ENCODE measurements at places on chromosomes 2 and 18.
A peak's percentile ranks its signal among the peaks of the same experiment; 100 is the strongest.

GRCh38 chr2:200624026-200624425, 38.2 kb downstream of the AOX1 start:
- DNase-seq = no peak

- no peak for DNase-seq
Observed at GRCh38 chr2:197042739-197043196, 116.3 kb upstream of the PGAP1 start.

DNA sequence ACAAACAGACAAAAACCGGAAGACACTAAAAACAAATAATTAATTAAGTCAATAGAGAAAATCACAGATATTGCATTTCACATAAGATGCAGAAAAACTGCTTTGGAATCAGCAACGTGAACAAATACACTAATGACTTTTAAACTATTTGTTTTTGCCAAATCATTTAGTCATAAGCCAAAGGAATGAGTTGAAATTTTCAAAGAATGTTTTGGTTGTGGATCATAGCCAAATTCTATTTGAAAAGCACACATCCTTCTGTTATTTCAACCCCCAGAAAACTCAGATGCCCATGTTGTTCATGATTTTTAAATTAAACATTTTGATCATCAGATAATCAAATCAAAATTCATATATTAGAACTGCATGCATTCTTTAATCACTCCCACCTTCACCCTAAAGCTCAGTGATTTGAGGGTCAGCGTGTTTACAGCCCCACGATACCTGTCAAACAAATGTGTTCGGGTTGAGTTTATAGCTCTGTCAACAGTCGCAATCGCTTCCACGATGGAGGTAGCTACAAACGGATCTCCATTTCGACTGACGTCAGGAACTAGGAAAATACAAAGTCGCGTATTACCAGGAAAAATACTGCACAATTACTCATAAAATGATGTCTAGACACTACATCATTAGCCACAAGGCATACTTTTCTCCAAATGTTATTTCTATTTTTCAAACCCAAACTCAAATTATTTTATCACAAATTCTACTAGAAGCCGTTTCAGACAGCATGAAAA, 90.2 kb downstream of the PXDN start:
- DNase-seq = no peak

DNA sequence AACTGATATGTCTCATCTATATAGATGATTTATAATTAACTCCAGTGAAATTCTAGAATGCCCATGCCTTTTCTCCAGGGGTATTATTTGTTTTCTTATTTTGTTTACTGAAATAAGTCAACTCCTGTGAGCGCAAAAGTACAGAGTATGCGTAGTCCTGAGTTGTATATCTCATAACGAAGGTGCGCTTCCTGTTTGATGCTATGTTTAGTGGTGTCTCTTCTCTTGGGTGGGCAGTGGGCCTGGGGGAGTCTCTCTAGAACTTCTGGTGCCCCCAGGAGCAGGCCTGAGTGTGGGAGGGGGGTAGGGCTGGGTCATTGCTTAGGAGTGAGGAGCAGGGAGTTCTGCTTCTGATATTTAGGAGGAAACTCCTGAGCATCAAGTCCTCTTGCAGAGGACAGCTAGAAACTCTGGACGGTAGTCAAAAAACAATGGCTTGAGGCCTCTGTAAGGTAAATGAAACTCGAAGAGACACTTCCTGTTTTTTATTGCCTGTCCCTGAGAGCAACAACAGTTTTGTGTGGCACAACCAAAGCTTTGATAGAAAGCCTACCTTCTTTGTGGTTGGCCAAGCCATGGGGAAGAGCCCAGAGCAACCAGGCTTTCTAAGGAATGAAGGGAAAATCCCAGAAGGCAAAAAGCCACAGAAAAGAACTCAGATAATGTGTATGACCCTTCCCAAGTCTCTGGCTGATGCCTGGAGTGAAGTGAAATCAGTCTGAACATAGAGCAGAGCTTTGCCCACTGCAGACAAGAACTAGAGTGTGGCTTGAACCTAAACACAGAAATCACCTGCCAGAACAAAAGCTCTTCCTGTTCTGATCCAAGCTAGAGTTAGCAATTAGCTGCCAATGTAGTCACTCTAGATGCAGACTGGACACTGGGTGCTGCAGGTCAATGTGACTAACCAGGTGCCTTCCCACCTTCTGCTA, 8.5 kb upstream of the SP140L start:
- DNase-seq = no peak

DNA sequence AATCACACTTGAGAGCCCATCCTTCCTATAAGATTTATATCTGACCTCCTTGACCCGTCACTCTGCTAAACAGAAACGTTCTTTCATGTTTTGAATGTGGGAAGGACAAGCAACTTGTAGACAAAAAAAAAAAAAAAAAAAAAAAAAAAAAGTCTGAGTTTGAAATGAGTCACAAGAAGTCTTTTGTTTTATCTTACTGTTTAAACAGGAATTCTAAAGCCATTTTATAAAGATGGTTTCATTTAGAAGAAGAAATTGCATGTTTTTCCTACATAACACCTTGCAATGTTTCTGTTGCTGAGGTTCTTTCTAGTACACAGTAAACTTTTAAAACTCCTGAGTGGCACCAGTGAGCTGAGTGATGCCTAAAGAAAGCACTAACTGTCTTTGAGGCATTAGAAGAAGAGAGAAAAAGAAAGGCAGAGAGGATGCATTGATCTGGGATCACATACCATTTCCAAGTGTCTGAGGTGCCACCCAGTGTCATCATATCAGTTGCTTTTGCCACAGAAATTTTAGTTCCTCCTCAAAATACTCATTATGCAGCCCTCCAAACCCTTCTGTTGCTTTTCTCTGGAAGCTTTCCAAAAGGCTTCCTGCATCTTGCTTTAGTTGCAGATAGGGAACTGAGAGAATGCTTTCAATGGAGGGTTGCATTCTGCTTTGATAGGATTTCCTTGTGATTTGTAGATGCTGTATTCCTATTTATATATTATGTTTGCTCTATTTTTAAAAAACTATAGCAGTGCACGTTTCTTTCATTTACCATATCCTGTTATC, 69.1 kb downstream of the ACVR2A start:
- DNase-seq = no peak

DNA sequence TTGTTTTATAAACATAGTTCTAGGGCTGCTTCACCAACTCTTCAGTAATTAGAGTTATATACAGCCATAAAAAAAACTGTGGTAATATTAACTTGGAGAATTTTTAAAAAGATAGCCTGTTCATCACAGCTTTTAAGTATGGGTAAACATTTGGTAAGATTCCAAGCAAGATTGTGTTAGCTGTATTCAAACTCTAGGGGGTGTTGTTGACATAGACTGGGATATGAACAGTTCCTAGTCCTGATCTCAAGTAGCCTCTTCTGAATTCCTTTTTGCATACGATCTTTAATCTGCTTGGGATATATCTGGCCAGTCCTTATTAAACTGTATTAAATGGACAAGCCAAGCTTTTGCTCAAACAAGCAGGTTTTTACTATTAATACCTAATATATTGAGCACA, 13.4 kb downstream of the NOP58 start:
- peak; percentile 55 for DNase-seq

DNA sequence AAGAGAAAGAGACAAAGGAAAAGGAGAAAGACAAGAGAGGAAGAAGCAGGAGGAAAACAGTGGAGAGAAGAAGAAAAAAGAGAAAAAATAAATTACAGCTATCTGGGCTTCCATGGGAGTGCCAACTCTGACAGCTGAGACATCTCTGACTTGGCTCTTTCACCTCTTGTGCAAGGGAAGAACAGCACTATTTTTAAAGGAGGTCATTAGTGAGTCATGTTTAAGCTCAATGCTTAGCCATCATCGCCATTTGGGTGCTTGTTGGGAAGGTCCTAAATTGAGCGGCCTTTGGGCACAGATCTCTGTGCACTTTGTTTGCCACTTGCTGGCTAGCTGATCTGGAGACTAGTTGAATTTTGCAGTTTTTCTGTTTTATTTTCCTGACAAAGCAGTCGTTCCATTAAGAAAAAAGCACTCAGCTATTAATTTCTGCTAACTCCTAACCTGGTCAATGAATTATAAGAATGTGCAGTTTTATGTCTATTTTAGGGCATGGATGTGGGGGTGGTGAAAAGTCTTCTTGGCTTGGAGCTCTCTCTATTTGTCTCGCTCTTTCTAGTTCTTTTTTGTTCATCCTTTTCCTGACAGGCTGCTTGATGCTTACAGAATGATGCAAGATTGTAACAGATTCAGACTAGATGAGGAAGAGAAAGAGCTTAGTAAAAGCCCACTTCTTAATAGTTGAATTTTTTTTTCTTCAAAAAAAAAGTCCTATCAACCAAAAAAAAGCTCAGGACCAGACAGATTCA, 231.5 kb downstream of the SLC8A1 start:
- no peak for DNase-seq

GRCh38 chr2:53087874-53088461, 679.6 kb upstream of the CHAC2 start:
- no peak for DNase-seq

DNA sequence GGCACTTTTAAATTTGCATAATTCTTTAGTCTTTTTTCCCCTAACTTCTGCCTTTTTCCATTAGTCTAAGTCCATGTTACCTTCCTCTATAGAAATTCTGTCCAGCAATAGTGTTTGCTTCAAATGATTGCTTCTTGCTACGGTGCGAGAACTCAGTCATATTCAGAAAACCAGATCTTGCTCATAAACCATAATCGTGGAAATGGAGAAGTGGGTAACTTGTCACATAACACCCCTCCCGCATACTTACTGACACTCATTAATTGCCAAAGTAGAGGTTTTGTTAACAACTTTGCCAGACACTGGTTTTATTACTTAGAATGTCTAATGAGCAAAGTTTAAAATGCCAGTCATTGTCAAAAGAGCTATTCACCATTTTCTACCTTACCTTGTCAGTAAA, 94.3 kb upstream of the TWSG1 start:
- no peak for DNase-seq

GRCh38 chr2:120638450-120638849, 97.2 kb upstream of the GLI2 start:
- DNase-seq = no peak

DNA sequence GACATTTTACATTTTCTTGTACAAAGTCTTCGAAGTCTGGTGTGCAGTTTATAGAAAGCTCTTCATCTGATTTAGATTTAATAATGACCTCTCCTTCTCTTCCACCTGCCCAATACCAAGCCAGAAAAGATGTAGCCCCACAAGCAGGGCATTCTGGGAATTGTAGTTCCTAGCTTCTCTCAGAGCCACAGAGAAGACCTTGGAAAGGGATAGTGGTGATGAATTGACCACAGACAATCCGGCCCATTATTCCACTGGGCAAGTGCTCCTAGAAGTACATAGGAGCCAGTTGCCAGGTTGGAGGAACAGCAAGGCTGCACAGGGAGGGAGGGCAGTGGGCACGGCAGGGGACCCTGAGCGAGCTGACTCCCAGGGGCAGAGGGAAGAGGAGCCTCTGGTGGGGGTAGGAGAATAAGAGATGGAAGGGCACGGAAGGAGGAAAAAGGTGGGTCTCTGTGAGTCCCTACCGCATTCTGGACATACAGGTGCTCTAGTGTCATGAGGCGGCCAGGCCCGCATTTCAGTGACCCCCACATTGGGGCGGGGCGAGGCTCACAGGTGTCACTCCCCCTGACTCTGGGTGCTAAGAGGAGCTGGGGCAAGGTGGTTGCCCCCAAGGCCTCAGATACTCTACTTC, 152.5 kb upstream of the HAAO start:
- DNase-seq = no peak

DNA sequence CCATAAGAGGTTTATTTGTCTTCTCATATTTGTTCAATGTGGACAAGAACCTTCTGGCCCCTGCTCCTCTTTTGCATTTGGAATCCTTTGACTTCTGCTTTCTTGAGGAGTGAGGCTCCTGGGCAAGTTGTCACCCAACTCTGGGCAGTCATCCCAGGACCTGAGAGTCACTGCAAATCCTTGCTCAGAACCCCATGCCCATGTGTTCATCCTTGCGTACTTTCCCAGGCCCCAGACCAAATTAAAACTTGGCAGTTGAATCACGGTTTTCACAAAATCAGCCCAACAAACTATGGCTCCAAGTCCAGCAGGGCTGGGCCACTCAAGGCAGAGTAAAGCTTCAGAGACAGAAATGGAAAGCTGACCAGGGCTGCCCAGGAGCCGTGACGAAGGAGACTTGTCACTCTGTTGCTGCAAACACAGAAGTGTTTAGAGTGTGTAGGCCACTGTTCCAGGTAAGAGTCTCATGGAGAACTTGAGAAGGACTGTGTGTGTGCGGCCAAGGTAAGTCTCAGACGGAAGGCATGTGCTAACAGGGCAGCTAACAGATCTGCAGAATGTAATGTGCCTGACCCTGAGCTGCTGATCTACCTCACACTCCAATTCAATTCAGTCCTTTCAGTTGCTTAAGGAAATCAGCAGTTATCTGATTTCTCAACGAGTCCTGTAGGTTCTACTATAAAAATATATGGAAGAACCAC, 549.4 kb upstream of the HS6ST1 start:
- no peak for DNase-seq

GRCh38 chr2:50196775-50197480, 835.0 kb downstream of the NRXN1 start:
- DNase-seq = no peak

DNA sequence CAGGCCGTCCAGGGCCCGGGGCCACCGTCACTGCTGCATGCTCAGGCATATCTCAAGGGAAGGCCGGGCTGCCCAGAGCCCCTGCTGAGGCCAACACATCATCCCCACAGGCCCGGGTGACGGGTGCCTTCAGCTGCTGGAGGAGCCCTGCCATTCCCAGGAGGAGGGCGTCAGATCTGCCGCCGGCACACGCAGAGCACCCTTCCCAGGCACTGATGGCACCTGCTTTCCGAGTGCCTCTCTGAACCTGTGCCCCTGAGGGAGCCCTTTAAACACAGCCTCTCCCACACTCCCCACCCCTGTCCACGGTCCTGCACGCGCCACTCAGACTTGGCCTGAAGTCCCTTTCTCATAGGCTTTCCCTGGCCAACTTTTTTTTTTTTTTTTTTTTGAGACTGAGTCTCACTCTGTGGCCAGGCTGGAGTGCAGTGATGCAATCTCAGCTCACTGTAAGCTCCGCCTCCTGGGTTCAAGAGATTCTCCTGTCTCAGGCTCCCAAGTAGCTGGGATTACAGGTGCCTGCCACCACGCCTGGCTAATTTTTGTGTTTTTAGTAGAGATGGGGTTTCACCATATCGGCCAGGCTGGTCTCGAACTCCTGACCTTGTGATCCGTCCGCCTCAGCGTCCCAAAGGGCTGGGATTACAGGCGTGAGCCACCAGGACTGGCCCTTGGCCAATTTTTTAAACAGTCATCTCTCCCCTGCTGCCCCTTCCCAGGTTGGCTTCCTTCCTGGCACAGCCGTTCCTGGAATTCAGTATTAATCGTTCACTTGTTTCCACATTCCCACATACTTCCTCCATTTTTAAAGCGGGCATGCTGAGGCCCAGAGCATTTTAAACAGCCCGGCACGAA, 211.7 kb downstream of the NDUFA10 start:
- no peak for DNase-seq
